ENCODE measurements at places on chromosomes 7 and 10.

- DNase-seq = no peak
Observed at GRCh38 chr10:51117053-51117660, 42.9 kb downstream of the PRKG1 start.

GRCh38 chr7:152145853-152146466 lies 120.5 kb downstream of the GALNT11 start:
- no peak for DNase-seq

DNA sequence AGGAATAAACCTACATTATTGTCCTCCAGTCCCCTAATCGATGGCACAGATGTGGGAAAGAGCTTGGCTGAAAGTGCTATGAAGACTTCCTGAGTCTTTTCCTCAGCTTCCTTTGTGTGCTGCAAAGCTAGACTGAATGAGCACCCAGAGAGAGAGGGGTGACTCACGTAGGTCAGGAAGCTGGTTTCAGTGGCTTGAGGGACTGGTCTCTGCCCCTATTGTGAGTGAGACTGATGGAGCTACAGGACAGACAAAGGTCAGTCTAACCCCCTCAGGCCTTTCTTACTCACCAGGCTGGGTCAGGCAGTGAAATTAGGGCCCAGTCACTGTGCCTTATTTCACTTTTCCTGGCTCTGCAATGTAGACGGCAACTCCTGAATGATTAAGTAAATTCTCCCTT lies 171.1 kb upstream of the GRB10 start:
- DNase-seq = no peak

GRCh38 chr7:82704121-82704520 lies 260.5 kb upstream of the CACNA2D1 start:
- no peak for DNase-seq

- DNase-seq = no peak
Observed at GRCh38 chr7:63030061-63030460, 968.6 kb upstream of the ZNF722 start.

- DNase-seq = no peak
Observed at GRCh38 chr7:13312307-13312706, 624.9 kb downstream of the ARL4A start.

GRCh38 chr7:105177026-105177425 lies 163.0 kb downstream of the KMT2E start:
- DNase-seq = no peak

DNA sequence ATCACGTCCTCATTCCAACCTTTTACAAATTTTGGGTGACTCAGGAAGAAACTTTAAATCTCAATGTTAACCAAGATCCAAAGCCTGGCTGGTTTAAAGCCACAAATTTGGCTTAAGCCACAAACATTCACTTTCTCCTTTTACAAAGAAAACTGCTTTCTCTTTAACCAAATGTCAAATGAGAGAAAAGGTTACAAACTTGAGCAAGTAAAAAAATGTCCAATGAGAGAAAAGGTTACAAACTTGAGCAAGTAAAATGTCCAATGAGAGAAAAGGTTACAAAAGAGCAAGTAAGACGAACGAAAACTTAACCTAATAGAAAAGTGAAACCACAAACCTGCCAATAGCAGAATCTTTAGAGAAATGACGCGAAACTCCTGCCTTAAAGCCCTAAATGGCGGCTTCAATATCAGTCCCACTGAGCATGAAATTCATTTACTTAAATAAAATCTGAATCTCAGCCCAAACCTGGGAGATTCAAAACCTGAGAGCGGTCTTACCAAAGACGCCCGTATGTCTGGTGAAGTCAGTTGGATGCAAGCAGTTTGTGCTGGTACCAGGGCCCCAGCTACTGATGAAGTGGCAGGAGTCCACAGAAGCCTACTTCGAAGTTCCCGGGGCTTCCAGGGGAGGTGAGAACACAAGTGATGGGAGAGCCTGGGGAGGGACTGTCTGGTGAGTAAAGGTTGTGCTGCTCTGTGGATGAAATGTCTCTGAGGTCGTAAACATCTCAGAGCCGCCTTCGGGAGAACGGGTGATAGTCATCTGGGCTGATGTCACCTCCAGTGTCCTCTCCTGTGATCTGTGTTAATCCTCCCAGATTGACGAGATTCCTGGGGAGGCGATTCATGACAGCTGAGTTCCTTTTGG lies 74.6 kb downstream of the PAXIP1 start:
- DNase-seq = peak; percentile 74

DNA sequence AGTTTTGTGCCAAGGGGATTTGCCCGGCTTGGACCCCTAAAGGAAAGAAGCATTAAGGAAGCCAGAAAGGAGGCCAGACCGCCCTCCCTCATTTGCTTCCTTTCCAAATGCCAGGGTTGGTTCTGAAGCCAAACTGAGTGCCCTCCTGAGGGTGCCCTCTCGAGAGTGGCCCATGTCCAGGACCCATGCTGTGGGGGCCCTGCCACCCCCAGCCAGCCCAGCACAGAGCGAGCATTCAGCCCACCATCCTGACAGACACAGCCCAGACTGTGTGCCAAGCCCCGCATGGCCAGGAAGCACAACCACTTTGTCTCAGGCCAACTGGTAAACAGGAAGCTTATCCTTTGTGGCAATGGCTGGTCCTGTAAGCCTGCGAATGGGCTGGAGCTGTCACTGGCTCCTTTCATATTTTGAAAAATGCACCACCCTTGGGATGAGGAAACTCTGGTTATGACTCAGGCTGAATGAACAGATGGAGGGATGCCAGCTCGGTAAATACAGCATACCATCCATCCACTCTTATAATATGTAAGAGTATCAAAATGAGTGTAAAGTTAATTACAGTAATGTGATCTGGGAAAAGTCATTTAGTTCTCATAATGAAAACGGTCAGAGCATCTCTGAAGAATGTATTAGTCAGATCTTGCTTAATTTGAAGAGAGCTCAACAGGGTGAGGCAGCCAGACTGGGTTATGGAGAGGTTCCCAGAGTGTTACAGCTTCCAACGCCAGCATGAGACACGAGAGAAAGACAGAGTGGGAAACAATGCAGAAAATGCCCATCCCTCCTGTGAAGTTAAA lies 65.0 kb downstream of the STK17A start:
- DNase-seq = no peak

- no peak for DNase-seq
Observed at GRCh38 chr10:45058580-45058979, 57.9 kb downstream of the ZNF22 start.

DNA sequence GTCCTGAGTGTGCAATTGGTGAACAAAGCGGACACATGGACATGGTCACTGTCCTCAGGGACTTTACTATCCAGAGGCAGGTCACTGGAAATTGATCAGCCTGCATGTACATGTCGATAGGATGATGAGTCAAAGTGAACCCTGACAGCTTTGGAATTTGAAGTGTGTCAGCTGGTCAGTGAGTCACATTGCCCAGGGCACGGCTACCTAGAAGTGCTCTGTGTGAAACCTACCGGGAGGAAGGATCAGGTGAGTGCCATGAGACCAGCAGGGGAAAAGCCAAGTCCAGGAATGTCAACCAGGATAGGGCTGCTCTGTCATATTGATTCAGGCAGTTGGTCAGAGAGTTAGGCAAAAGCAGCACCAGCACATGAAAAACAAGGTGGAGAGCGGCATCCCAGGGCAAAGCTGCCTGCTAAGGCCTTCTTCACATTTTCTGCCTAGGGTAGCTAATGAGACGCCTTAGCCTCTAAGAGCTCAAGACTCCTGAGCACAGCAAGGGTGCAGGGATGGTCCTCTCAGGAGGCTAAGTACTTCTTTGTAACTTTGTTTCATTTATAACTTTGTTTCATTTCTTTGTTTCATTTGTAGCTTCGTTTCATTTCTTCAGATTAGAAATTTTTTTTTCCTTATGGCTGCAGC lies 19.4 kb upstream of the PDCD4 start:
- DNase-seq = no peak

DNA sequence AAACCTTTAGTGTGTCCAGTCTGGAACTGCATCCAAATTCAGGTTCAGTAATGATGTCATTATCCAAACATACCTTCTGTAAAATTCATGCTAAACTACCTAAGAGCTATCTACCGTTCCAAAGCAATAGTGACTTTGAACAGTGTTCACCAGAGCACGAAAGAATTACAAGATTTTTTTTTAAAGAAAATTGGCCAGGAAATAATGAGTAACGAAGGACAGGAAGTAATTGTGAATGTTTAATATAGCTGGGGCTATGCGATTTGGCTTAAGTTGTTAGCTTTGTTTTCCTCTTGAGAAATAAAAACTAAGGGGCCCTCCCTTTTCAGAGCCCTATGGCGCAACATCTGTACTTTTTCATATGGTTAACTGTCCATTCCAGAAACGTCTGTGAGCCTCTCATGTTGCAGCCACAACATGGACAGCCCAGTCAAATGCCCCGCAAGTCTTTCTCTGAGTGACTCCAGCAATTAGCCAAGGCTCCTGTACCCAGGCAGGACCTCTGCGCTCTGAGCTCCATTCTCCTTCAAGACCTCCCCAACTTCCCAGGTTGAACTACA lies 694 bp upstream of the FAS start:
- DNase-seq = no peak

- no peak for DNase-seq
Observed at GRCh38 chr10:49498425-49498824, 40.5 kb downstream of the ERCC6 start.

DNA sequence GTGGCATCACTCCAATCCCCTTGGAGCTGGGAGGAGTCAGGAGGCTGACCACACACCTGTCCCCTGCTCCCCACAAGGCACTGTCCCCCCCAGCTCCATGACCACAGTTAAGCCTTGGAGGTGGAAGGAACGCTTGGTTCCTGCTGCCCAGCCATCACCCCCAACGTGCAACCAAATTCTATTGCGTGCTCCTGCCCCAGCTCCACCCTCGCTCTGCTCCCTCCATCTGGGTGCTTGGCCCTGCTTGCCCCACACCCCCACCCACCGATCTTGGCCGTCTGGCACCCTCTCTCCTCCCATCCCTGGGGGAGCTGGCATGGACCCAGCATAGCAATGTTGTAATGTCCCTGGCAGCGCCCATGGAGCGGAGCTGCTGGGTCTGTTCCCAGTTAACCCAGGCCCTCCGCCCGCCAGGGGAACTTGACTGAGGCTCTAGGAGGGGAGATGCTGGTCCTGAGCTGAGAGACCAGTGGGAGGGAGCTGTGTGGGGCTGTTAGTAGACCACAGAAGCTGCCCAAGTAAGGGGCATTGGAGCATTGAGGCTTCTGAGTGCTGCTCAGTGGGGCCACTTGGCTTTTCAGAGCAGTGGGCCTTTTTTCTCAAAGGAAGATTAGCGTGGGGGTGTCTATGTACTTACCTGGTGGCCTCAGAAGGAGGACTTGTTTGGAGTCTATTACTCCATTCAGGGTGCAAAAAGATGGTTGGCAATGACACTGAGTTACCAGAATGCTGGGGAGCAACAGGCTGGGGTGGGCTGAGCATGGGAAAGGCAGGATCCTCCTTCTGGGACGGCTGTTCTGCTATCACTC lies 1.1 kb downstream of the EPHB6 start:
- no peak for DNase-seq

DNA sequence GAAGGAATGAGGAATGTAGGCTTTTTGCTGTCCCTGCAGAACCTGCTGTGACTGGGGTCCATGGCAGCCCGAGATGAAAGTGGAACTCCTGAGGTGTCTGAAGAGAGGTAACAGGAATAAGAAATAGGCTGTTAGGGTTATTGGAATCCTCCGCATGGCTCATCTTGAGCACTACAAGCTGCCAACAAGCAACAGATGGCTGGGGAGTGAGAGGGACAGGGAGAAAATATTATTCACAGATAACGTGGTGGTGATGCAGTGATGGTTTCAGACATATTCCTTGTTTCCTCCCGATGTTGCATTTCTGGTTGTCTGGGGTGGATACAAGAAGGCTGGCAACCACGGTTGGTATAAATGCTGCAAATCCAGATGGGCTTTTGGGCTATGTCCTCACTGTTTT lies 46.1 kb downstream of the AP3M1 start:
- no peak for DNase-seq

DNA sequence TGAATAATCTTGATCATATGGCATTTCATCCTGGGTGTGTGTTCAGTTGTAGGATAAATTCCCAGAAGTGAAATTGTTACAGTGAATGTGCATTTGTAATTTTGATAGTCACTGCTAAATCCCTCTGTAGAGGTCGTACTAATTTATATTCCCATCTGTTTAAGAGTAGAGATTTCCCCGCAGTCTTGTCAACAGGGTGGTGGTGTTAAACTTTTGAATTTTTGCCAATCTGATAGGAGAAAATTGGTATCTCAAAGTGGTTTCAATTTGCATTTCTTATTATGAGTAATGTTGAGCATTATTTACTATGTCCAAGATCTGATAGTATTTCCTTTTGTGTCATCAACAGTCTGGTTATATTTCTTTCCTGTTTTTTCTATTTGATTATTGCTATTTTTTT lies 101.7 kb downstream of the AUTS2 start:
- DNase-seq = no peak

- DNase-seq = no peak
Observed at GRCh38 chr10:61091531-61091930, 147.5 kb upstream of the RHOBTB1 start.

GRCh38 chr7:15723841-15724240 lies 37.4 kb upstream of the MEOX2 start:
- no peak for DNase-seq

DNA sequence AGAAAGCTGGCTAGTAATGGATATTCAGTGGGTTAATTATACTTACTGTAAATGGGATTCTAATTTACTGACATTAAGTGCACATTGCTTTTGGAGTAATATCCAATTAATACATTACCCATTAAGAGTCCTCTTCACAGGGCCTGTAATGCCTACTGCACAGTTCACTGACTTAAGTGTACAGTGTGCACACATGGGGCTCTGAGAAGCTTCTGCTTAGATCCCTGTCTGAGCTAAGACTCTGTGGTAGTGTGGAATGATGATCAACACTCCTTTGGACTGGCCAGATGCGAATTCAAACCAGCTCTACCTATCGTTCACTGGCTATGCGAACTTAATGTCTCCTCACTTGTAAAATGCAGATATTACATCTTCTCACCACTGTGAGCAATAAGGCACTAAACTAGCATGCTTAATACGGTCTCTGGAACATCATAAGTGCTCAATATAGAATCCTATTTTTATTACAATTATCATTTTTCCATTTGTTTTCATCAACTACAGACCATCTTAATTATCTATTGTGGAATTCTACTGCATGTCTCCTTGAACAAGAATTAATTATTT lies 53.8 kb upstream of the SEC61G start:
- no peak for DNase-seq

GRCh38 chr7:135414850-135415439 lies 95.0 kb downstream of the CNOT4 start:
- no peak for DNase-seq

DNA sequence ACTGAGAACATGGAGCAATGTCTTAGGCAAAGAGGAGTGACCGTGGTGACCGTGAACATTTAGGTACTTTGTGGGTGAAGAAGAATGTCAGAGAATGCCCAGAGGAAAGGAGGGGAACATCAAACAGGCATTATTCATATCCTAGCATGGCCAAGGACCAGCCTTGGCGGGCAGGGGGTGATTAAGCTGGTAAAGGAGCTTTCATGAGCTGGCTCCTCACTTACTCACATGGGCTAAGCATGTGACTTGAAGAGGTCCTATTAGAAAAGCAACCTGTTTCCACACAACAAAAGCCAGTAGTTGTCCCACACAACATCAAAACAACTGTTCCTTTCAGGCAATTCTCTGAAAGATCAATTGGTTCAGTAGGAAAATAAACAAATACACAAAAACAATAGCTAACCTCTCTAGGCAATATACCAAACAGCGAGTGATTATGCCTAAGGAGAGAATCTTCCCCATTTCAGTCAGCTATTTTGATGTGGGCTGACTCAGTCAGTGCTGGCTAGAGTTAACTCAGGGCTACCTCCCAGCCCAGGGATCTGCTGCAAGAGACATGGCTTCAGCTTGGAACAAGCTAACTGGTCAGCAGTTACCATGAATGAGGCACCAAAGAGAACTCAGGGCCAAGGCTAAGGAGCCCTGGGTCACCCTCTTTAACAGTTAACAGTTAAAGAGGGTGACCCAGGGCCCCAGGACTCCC lies 283.5 kb downstream of the ARHGAP12 start:
- no peak for DNase-seq

All from NCI-H187 (cell line).